ENCODE measurements at places on chromosomes 16 and 17.

DNA sequence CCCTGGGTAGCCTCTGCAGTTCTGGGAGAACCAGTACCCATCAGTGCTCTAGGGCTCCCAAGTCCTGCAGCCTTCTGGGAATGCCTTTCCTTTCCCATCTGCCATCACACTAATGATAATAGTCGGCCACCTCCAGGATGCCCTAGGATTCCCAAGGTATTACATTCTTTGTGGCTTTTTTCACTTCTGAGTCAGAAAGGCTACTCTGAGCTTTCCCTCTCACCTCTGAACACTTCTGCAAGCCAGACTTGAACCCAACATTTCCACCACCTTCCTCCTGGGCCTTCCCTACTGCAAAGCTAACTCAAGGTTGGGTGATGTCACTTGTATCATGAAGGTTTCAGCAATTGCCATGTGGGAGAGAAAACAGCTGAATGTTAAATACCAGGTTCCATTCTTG, 49.7 kb upstream of the CCL2 start:
- no peak for DNase-seq

DNA sequence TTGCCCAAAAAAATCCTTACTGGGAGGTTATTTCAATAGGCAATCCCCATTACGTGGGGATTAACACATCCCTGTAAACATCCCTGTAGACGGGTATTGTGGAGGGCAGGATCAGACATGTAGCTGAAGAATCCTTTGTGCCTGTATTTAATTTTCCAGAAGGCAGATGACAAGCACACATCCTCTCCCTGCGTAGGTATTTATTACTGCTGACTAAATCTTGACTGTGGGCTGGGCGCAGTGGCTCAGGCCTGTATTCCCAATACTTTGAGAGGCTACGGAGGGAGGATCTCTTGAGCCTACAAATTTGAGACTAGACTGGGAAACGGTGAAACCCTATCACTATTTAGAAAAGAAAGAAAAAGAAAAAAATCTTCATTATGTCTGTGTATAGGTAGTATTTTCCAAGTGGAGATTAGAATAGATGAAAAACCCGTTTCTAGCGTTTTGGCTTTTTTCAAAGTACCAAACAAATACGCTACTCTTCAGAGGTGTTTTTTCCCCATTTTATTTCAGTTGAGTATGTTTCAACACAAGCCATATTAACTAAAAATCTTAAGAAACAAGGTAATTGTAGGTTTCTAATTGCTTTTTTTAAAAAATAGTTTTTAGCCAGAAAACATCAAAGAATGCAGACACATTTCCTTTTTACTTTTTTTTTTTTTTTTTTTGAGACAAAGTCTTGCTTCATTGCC, 1.5 kb upstream of the MARF1 start:
- no peak for DNase-seq

GRCh38 chr17:42199416-42200011, 5.2 kb upstream of the GHDC start:
- DNase-seq: no peak

DNA sequence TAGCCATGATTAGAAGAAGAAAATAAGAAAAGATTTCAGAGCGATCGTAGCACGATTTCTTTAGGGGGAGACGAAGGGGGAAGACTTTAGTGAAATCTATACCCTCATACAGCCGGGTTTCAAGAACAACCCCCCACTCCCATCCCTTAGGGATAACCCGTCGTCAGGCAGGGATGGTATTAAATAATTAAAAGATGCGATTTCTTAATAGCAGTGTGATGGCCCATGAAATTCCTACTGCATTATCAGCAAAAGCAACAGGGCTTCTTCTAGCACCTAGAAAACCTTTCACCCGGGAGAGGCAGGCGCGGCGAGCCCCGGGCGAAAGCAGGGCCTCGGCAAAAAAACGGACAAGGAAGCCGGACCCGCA, 1.4 kb downstream of the CDH11 start:
- DNase-seq: no peak

- no peak for DNase-seq
Measured at GRCh38 chr16:71216714-71217113, 13.8 kb downstream of the HYDIN start.

DNA sequence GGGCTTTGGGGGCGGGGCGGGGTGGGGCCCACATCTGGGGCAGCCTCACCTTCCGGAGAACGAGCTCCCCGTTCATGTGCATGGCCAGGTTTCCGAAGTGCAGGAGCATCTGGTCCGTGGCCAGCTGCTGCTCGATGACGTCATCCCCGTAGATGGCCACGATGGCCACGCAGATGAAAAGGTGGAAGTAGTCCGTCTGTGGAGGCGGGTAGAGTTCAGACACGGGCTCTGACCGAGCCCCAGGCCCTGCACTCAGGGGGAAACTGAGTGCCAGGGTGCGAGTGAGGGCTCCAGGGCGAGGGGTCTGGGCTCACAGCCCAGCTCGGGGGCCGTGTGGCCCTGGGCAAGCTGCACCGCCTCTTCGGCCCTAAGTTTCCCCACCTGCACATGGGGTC, 93.7 kb downstream of the TBC1D16 start:
- DNase-seq: no peak

- DNase-seq: no peak
Measured at GRCh38 chr17:9408381-9408780, 167.2 kb downstream of the STX8 start.

GRCh38 chr16:62041401-62041800, 5.2 kb upstream of the CDH8 start:
- DNase-seq: no peak

- DNase-seq: no peak
Measured at GRCh38 chr17:77083531-77083930, 57.2 kb upstream of the SEC14L1 start.

DNA sequence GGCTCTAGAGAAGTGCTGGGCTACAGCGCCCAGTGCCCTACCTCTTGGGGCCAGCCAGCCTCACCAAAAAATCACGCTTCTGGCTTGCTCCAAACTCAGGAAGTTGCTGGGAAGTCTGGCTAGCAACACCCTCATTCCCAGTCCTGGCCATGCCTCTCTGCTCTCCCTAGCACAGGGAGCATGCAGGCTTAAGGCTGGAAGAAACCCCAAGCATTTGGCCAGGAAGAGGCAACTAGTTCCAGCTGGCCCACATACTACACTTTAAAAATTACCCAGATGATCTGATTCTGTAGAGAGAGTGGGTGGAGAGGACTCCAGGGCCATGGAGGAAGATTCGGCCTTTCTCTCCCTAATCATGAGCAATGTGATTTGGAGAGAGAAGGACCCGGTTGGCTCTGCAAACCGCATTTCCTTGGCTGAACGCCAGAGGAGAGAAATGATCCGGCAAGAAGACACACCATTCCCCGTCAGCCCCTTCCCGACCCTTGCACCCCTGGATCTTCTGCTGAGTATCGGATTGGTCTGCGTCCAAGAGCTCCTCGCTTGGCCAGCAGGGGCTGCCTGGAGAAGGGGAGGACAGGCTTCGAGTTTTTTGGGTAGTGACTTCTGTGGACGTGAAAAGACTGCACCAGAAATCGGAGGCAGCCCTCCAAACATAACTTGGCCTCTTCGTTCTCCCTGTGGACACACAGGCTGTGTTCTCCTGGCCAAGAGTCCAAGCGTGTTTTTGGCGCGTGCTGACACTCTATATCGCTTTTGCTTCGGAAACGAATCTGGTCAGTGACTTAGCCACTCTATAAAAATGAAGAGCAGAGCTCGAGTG, 406.3 kb downstream of the WWOX start:
- DNase-seq: no peak

DNA sequence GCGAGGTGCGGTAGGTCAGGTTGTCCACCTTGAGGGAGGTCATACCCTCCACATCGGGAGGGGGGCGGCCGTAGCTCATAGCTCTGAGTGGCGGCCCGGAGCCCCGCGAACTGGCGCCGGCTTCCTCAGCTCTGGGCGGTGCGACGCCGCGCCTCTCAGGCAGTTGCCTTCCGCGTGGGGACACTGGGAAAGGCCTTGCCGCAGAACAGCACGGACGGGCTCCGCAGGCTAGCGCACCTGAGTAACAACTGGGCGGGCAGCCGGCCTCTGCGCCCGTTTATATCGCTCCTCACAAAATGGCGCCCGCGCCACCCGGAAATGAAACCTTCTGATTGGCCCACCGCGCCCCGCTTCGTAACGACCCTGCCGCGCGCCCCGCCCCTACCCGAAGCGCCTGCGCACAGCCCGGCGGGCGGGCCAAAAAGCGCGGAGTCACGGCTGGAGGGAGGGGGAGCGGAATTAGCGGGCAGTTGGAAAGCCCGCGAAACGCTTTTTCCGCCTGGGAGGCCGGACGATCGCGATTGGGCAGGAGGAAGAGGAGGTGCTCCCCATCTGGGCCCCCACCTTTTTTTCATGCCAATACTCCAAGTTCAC, at the start of gene SRSF2:
TSS of gene SRSF2 (minus strand) at position 250 of the 594 bp plus-strand sequence. CDS start at position 79, 171 bp downstream.
- DNase-seq: peak; percentile 79

DNA sequence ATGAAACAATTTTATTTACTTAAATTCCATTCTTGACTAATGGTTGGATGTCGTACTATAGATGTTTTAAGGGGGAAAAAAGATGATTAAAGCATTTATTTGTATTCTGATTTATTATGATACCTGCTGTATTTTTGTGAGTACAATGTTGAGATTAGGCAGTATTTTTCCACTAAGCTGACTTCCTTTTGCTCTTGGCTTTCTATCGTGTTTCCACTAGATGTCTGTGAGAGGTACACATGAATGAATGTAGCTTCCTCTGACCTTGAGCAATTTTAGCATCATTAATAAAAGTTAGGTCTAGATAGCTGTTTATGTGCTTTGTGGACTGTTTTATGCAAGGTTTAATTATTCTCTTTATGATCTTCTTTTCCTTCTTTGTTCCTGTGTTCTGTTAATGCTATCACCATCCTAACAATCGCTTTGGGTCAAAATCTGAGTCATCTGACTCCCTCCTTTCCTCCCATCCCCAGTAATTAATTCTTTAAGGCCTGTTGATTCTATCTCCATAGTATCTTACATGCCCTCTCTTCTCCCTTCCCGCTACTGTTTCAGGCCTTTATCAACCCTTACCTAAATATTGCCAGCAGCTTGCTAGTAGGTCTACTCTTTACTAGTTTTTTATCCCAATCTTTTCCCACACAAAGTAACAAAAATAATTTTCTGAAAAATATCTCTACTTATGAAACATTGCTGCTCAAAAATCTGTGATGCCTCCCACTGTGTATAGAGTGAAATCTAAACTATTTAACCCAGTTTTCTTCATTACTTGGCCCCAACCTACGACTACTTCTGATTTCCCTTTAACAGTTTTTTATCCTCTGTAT, 76.0 kb downstream of the VMP1 start:
- no peak for DNase-seq

DNA sequence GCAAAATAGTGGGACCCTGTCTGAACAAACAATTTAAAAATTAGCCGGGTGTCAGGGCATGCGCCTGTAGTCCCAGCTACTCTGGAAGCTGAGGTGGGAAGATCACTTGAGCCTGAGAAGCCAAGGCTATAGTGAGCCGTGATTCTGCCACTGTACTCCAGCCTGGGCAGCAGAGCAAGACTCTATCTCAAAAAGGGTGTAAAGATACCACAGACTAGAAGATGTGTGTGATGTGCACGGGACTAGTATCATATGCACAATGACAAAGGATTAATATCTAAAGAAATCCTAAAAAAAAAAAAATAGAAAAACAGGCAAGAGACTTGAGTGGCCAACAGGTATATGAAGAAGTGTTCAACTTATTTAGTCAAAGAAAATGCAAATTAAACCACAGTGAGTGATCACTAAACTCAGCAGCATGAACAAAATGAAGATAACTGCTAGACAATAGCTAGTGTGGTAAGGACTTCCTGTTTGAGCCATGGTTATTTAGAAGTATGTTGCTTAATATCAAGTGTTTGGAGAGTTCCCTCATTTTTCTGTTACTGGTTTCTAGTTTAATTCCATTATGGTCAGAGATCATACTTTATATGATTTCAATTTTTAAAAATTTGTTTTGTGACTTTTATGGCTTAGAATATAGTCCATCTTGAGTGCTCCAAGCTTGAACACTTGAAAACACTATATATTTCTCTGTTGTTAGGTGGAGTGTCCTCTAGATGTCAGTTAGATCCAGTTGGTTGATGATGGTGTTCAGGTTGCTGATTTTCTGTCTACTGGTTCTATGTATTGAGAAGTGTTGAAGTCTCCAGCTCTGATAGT, 14.7 kb upstream of the SLX4 start:
- no peak for DNase-seq

DNA sequence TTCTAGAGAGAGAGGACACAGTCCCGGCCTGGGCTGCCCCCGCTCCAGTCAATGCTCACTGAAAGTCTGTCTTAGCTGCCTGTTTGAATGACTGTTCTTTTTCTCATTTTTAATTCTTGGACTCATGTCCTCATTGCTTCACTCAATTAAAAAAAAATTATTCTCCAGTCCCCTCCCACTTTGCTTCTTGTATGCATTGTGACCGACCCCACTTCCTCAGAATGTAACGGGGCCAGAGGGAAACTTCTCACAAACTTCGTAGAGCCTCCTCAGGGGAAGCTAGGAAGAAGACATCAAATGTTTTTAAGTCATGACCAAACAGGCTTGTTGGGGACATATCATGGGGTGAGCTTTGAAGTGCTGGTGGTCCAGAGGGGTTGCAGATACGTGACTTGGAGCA, 113.2 kb downstream of the CCDC182 start:
- no peak for DNase-seq

- no peak for DNase-seq
Measured at GRCh38 chr17:16947470-16947869, 24.4 kb downstream of the TNFRSF13B start.

GRCh38 chr16:262121-262745, 13.5 kb downstream of the RGS11 start:
- DNase-seq: no peak

DNA sequence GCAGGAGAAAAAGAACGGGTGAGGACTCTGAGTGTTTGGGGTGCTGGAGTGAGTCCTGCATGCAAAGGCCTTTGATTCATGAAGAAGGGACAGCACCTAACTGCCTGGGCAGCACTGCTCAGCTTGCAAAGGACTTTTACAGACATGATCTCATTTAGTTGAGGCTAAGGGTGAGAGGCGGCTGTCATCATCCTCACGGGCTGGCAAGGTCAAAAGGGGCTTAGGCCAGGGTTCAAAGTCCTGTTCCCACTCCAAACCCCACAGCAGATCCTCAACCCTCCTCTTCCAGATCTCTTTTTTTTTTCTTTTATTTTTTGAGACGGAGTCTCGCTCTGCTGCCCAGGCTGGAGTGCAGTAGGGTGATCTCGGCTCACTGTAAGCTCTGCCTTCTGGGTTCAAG, 4.8 kb downstream of the RHBDF2 start:
- DNase-seq: no peak

DNA sequence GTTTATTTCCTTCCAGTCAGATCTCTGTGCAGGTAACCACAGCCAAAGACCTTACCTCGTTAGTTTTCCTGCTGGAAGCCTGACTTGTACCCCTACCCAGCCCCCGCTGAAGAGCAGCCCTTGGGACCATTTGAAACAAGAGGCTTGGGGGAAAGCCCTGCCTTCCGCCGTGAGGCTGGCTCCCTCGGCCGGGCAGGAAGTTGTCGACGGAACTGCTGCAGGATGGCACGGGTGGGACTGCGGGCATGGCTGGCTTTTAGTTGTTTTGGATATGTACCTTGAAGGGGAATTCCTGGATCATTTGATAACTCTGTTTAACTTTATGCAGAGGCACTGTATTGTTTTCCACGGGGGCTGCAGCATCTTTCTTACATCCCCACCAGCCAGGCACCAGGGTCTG, 49.0 kb upstream of the ENDOV start:
- no peak for DNase-seq

GRCh38 chr16:58789351-58789750, 55.2 kb upstream of the GOT2 start:
- DNase-seq: no peak

Data from GM19239 (cell line).